CD4-positive, alpha-beta T cell treated with Interleukin-2 at 100 ng/mL for 4 hours (primary cell): ENCODE measurements at places on chromosomes 12 and 14.

- DNase-seq = no peak
Observed at GRCh38 chr14:89992273-89992672, 36.5 kb downstream of the TDP1 start.

- no peak for DNase-seq
Observed at GRCh38 chr14:35189422-35189821, 67.1 kb downstream of the PRORP start.

DNA sequence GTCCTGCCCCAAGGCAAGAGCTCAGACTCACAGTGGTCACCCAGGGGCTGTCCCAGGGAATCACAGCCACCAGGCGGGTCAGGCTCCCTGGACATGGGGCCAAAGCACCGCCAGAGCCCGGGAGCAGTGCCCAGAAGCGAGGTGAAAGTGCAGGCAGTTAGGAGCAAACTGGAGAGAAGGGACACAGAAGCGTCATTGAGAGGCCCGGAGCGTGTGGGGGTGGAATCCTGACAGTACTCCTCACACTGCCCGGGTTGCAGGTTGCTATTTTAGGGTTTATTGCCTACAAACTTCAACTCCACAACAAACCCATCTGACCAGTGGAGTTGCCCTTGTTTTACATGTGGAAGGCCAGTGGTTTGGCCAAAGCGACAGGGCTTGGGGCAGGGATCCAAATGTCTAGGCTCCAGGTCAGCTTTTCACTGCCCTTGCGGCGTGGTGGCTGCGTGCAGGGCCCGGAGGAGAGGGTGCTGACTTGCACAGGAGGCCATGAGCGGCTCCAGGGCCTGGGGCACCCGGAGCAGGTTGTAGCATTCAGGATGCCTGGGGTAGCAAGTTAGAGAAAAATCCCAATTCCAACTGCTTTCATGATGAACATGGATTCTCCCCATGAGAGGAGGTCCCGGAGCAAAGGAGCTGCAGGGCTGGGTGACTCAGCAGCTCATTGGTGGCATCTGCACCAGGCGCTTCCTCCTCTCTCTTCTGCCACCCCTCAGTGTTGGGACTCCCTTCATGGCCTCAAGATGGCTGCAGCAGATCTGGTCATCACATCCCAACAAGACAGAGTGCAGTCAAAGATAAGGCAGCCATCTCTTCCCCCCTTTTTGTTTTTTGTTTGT, 112.3 kb upstream of the NCOR2 start:
- DNase-seq = no peak

DNA sequence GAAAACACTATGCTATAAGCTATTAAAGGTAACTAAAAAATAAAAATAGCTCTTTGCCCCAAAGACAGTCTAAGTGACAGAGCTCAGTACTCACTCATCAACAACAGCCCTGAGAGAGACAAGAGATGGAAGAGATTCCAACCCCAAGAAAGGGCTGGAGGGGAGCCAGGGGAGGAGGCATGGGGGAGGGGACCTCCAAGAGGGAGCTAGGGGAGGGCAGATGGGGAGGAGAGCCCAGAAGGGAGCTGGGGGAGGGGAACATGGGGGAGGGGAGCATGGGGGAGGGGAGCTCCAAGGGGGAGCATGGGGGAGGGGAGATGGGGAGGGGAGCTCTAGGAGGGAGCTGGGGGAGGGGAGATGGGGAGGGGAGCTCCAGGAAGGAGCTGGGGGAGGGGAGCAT, 7.7 kb downstream of the SSH1 start:
- DNase-seq = no peak

- DNase-seq = no peak
Observed at GRCh38 chr14:99724939-99725773, 41.1 kb downstream of the CYP46A1 start.

GRCh38 chr14:70654632-70655031, 12.9 kb downstream of the TTC9 start:
- DNase-seq = peak; percentile 34

DNA sequence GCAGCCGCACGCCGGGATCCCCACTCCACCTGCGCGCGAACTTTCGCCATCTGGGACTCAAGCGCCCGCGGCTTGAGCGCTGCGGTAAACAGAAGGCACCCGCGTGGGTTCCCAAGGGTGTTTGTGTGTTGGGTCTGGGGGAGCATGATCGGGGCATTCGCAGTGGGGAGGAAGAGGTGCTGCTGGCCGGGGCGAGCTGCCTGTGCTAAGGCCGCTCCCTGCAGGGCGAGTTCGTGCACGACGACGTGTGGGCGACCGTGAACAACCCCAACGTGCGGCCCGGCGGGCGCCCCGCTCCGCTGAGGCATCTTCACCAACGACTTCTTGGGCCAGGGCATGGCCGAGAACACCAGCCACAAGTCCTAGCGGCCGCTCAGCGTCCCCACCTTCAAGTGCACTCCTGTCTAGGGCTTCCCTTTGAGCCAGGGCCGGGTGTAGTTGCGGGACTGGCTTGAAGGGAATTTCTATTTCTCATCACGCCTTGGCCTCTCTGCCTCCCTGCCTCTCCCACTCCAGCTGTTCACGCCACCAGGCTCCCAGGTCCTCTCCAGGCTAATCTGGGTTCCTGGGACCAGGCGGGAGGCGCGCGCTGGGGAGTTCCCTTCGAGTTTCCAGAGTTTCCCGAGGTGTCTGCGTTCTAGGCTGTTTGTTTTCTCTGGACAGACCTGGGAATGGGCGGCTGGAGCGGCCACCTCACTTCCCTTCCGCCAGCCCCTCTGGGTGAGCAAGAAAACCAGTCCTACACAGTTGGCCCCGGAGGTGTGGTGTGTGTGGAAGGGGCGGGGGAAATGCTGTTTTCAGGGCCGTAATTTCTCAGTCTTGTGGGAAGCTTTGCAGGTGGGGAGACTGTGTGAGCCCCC, 417.8 kb upstream of the TMTC1 start:
- DNase-seq = no peak

GRCh38 chr12:27639265-27639664, 57.0 kb upstream of the REP15 start:
- no peak for DNase-seq

- no peak for DNase-seq
Observed at GRCh38 chr12:95169368-95169767, 47.9 kb downstream of the FGD6 start.

DNA sequence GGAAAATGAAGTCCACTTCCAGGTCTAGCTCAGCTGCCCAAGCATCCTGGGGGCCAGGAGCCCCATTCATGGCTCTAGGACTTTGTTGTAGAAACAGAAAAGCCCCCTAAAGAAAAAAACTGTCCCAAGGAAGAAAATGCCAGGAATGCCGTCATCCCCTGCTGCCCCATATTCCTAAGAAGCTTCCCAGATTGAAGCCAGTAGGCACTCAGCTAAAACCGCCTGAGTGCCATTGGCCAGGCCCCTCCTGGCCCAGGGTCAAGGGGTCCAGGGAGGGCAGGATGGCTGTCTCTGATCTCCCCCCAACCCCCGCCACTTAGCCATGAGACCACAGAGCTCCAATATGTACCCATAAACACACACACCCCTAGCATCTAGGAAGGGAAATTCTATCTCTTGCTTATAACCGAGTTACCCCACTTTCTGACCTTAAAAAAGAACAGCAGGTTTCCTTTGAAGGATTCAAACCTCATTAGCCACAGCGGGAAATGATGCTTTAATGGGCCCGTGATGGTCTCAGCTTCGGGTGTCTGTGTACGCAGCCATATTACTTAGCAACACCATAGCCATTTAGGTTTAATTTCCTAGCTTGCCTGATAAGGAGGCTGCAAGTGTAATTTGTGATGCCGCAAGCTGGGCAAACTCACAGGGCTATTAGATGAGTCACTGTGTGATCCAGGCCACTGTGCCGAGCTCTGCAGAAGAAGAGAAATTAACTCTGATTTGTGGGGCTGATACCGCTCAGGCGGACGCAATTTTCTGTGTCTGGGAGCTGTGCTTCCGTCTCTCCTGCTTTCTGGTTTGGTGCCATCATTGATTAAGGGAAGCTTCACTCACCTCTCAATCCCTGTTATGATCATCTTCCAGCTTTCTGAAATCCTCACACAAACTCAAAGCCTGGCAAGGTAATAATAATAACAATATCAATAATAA, 84.2 kb downstream of the GCH1 start:
- DNase-seq = no peak

GRCh38 chr12:3973973-3974644, 100.9 kb upstream of the PARP11 start:
- DNase-seq = no peak

GRCh38 chr12:122079532-122080081, 1.1 kb downstream of the MLXIP start:
- no peak for DNase-seq

DNA sequence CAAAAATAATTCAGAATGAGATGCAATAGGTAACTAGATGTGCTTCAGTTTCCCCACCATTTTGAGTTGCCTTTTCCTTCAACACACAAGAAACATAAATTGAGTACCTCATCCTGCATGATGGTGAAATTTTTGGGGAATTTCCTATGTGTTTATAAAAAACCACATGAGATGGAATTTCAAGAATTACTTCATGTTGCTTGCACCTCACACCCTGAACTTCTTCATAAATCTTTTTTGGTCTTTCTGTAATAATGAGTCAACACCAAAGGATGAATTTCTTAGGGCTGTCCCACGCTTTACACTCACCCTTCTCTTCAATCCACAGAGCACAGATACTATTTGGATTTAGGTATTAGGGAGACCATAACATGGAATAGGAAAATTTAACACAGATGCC, 22.6 kb upstream of the LUM start:
- DNase-seq = no peak

DNA sequence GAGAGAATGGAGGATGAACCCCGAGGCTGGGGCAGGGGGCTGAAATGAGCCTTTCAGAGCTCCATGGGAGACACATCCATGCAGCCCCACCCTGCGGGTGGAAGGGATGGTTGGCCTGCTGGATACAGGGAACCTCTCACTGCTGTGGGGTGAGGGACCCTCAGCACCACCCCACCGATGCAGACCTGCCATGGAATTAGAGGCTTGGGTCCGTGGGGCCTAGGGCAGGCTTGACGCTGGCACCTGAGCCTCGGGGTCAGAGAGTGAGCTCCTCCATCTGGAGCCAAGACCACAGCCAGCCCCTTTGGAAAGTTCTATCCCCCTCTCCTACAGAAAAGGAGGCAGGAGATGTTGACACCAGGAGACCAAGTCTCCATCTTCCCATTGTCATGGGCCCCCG, 7.4 kb upstream of the KRT74 start:
- DNase-seq = no peak

DNA sequence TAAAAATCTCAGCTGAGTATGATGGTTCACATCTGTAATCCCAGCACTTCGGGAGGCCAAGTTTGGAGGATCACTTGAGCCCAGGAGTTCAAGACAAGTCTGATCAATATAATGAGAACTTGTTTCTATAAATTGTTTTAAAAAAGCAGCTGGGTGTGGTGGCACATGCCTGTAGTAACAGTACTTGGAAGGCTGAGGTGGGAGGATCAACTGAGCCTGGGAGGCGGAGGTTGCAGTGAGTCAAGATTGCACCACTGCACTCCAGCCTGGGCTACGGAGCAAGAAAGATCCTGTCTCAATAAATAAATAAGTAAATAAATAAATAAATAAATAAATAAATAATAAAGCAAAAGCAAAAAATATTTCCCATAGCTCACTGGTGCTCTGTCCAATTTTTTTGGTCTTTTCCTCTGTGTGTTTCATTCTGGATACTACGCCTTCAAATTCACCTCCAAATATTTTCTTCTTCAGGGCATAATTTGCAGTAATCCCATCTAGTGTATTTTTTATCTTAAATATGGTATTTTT, 32.7 kb upstream of the SNX6 start:
- no peak for DNase-seq

DNA sequence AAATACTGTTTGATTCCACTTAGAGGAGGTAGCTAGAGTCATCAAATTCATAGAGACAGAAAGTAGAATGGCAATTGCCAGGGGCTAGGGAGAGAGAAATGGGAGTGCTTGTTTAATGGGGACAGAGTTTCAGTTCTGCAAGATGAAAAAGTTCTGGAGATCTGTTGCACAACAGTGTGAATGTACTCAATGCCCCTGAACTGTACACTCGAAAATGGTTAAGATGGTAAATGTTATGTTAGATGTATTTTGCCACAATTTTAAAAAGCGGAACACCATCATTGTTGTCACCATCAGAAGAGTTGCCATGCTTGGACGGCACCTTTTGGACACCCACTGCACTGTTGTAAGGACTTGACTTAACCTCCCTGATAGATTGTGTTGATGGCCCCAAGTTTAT, 106.9 kb downstream of the SCARB1 start:
- DNase-seq = no peak

- DNase-seq = no peak
Observed at GRCh38 chr12:77407931-77408330, 342.6 kb upstream of the E2F7 start.

DNA sequence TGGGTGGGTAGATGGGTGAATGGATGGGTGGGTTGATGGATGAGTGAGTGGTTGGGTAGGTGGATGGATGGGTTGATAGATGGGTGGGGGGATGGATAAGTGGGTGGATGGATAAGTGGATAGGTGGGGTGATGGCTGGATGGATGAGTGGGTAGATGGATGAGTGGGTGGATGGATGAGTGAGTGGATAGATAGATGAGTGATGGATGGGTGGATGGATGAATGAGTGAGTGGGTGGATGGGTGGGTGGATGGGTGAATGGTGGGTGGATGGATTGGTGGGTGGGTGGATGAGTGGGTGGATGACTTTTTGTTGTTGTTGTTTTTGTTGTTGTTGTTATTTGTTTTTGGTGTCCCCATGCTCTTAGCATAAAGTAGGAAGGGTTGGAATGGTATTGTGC, 45.5 kb downstream of the TBX5 start:
- DNase-seq = no peak

GRCh38 chr12:50642035-50642451, 121.9 kb upstream of the ATF1 start:
- DNase-seq = no peak

- no peak for DNase-seq
Observed at GRCh38 chr14:65128096-65128495, 25.8 kb upstream of the MAX start.

GRCh38 chr12:12919666-12920435, 28.5 kb downstream of the GPRC5A start:
- no peak for DNase-seq

DNA sequence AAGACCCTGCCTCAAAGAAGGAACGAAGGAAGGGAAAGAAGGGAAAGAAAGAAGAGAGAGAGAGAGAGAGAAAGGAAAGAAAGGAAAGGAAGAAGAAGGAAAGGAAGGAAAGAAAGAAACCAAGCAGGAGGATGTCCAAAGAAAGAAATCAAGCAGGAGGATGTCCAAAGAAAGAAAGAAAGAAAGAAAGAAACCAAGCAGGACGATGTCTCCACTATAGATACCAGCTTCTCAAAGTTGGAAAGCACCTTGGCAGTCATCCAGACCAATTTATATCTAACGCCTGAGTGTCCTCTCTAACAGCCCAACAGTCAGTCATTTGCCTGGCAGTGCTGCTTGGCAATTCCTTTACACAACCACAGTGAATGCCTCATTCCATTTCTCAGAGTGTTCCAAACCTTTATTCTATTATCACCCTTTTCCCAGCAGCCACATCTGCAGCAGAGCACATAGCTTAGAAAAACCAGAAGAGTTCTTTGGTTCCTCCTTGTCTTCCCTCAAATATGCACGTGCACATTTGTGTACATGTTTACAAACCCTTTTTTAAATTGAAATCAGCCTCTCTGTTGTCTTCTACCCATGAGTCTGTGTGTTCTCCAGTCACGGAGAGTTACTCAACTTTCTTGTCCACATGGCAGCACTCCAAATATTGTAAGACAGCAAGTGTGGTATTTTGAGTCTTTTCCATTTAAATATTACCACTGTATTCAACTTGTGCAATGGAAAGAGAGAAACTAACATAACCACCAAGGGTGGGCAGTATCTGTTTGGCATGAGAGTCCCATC, 138.4 kb downstream of the STXBP6 start:
- no peak for DNase-seq
